Stimulated activated CD4-positive, alpha-beta T cell treated with anti-CD3 and anti-CD28 coated beads, Interleukin-12 subunit alpha, Interleukin-12 subunit beta, amount 100 ng/mL, for 4 hours (primary cell): ENCODE measurements at places on chromosomes 13 and 19.

- DNase-seq: no peak
These were observed 13.3 kb downstream of the KLF2 start for GRCh38 chr19:16337809-16338469.

GRCh38 chr19:36528921-36529518 is 949 bp upstream of the ZNF260 start:
- peak; percentile 12 for DNase-seq

- DNase-seq: no peak
These were observed 14.3 kb downstream of the BCAT2 start for GRCh38 chr19:48796298-48797083.

GRCh38 chr13:80334597-80335260 is 6.2 kb downstream of the SPRY2 start:
- no peak for DNase-seq

- no peak for DNase-seq
These were observed 62.8 kb downstream of the DNAJC15 start for GRCh38 chr13:43086181-43086580.

GRCh38 chr13:113630296-113630695 is 27.7 kb downstream of the ATP4B start:
- DNase-seq: no peak

GRCh38 chr19:53147645-53148044 is 11.2 kb downstream of the ZNF347 start:
- no peak for DNase-seq

DNA sequence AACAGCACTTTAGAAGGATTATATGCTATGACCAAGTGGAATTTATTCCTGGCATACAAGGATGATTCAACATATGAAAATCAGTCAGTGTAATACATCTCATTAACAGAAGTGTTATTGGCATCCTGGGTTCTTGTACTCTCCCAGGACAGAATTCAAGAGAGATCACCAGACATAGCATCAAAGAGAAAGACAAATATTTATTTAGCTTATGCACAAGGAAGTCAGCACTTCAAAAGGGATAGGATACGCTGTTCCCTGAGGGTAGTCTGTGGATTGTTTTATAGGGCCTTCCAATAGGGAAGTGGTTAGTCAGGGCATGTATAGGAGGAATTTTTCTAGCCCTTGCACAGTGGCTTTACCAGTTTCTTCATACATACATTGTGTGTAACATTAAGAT is 1238.0 kb downstream of the PCDH17 start:
- no peak for DNase-seq
